Uterus (tissue), 4 donors: ENCODE measurements at places on chromosomes 12 and 14.

DNA sequence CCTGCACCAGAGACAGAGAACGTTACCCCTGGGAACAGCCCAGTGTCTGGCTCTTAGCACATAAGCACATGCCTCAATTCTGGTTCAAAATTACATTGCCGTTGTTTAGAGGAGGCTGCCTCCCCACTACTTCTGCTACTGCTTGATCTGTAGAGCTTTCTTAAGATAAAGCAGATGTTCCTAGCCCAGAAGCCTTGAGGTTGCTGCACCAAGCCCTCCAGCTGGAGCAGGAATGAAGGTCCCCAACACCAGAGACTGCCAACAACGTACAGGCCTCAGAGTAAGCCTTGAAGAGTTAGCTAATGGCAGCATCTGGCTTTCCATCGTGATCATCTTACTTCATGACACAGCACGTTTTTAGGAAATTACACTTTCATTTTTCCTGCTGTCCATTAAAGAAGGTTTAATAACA lies 34.7 kb upstream of the AMIGO2 start:
- no peak for DNase-seq

- DNase-seq = no peak
Observed at GRCh38 chr12:3259973-3260372, 182.8 kb downstream of the TSPAN9 start.

- no peak for DNase-seq
Observed at GRCh38 chr12:115979851-115980250, 297.6 kb downstream of the MED13L start.

DNA sequence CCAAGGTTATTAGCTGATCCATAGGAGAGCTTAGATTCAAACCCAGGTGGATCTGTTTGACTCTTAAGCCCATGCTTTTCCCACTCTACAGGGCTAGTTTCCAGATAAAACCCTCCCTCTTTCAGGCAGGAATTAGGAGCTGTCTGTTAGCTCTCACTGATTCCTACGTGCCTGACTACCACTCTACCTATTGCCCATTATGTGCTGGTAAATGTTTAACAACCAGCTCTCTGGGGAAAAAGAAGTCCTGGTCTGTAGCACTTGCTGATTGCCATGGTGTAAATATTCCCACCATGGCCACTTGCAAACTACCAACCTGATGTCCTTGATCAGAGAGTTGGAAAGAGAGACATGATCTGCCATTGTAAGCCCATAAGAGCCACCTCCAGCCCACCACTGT lies 65.5 kb upstream of the BDKRB2 start:
- no peak for DNase-seq

DNA sequence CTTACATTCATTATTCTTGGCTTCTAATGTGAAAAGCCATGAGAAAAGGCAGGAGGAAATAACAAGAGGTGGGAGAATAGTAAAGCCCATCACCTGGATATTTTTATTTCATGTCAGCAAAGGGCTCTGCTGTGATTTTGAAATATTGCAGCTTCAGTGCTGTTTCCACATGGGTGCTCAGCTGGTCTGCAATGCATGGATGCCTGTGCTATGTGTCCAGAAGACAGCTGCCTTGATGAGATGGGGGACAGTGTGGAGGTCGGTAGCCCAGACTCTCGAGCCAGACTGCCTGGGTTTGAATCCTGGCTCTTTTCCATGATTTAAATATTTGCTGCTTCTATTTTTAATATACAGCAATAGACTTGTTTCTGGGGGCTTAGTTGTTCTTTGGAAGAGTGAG lies 477.5 kb upstream of the GARIN6 start:
- no peak for DNase-seq

DNA sequence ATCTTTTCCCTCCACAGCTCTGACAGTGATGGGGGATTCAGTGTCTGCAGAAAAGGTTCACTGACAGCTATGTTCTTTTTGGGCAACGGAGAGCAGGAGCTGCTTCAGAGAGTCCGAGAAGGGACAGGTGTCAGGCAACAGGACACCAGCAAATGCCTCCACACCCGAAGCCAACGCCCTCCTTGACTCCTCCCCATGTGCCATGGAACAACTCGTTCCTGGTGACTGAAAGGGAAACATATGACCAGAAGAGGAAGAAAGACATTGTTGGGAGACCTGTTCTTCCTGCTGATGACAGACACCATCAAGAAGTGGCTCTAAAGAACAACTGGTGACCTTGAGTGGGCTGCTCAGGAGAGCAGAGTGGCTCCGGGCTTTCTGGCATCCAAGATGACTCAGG lies 172.3 kb upstream of the NOS1 start:
- no peak for DNase-seq

- no peak for DNase-seq
Observed at GRCh38 chr12:42076976-42077375, 67.7 kb downstream of the GXYLT1 start.

DNA sequence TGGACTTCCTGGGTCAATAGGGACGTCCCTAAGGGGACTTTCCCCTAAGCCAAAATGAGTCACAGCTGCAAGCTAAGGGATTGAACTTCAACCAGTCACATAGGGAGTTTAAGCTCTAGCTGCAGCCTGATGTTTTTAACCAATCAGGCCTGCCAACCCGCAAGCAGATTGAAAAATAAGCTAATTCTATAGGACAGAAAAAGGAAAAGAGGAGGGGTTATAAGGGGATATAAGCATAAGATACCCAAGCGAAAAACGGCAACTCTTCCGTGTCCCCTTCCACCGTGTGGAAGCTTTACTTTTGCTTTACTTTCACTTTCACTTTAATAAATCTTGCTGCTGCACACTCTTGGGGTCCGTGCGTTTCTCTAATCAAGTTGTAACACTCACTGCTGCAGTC lies 24.4 kb downstream of the ATP23 start:
- no peak for DNase-seq

- no peak for DNase-seq
Observed at GRCh38 chr12:39443929-39444209, 949 bp upstream of the KIF21A start.

DNA sequence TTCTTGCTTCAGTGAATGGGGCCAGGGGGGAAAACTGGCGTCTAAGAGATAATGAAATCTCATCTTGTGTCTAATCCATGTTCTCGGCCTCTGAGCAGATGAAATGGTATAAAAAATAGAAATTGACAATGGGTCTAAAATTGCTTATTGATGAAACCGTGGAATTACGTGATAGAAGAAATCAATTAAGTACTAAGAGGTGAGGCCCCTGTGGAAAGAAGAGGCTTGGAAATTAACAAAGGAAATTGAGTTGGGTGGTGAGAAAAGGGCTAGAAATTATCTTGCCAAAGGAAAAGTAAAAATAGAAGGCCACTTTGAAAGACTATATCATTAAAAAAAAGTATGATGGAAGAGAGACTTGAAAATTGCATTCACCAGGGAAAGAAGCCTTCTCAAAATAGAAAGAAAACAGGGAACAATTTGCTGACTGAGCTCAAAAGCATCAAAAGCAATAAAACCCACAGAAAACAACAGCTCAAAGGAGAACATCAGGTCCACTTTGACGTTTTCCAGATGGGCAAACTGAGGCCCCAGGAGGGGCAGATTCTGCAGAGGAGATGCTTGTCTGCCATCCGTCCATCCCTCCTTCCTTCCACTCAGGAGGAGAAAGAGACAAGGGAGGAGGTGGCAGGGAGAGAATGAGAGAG lies 226.1 kb upstream of the RTL1 start:
- no peak for DNase-seq

DNA sequence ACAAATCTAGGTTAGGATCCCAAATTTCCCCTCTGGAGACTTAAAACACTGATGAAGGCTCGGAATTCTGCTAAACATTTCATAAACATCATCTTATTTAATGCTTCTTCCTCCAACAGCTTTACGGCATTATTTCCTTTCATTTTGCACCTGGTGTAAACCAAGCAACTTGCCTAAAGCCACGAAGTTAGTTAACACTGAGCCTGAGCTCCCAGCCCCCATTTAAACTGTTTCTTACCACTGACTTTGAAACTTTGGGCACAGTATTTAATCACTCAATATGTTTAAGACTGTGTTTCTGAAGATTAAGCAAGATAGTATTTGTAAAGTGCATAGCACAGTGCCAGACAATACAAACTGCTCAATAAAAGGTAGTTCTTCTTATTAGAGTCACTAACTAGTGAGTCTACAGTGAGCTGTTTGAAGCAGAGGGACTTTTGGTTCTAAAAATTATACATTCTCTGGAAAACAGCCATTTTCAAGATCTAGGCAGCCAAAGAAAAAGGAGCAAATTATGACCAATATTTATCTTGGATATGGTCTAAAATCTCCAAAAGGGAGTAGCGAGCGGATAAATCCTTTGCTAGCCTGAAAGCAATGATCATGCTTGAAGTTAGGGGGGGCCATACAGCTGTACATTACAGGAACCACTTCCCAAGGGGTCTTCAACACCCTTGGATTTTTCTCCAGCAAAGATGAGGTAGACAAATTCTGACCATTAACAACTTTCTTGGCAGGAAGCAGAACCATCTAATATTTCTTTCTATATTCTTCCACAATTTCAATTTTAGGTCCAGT lies 4.0 kb downstream of the EGLN3 start:
- no peak for DNase-seq

- DNase-seq = no peak
Observed at GRCh38 chr14:84343656-84344055, 1186.3 kb upstream of the FLRT2 start.

- DNase-seq = no peak
Observed at GRCh38 chr12:123839826-123840225, 77.7 kb downstream of the DNAH10 start.

DNA sequence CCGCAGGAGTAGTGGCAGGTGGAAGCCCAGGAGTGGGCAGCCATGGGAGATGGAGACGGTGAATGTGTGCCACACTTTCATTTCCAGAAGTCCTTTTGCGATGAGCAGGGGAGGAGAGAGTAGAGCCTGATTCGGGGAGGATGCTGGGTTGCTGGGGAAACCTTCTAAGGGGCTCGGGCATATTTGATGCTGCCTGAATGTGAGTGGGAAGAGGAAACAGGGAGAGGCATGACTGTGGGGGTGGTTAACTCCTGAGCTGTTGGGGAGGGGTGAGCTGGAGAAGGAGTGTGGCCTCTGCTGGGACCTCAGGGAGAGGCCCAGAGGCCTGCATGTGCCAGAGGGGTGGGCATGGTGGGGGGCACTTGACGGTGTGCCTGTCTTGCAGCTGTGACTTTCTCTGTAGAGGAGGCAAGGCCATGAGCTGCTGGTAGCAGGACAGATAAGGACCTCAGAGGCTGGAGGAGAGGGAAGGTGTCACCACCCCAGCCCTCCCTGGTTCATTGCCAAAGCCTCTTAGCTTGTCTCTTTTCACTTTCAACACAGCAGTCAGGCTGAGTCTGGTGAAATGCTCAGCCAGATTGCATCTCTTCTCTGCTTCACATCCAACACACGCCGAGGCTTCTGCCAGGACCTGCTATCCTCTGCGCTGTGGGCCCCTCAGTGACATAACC lies 11.4 kb downstream of the GLT1D1 start:
- DNase-seq = peak; percentile 60

GRCh38 chr14:37262649-37263048 lies 64.9 kb downstream of the MIPOL1 start:
- DNase-seq = no peak

- no peak for DNase-seq
Observed at GRCh38 chr14:43147485-43147884, 1359.6 kb downstream of the FSCB start.

DNA sequence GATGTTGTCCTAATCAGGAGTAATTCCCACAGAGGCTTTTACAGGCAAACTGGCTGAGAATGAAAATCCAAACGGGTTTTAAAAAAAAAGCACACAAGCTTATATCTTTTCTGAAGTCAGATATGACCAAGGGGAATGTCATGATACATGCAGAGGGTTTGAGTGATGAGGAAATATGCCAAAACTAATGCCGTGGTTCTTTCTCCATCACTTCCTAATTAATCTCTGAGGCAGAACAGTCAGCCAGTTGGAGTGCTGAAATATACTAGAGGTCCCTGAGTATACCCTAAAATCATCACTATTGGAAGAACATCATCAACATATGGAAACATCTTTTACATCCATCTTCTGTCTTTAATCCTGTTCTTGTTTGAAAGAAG lies 160.8 kb upstream of the FAR2 start:
- DNase-seq = no peak

DNA sequence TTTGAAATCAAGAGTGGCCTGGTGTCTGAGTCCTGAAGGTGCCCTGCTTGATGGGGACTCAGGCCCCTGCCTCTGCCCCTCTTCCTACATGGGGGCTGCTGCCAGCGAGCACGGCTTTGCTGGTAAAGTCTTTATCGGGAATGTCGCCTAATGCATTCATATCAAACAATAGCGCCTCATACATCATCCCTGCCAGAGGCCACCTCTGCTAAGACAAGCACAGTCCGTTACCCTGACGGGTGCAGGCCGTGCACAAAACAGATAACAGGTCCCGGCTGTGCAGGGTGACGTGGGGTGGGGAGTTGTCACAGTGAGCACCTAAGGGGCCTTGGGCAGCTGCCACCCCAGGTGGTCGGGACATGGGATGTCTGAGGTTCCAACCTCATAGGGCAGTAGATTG lies 68.4 kb upstream of the FAM222A start:
- DNase-seq = no peak

DNA sequence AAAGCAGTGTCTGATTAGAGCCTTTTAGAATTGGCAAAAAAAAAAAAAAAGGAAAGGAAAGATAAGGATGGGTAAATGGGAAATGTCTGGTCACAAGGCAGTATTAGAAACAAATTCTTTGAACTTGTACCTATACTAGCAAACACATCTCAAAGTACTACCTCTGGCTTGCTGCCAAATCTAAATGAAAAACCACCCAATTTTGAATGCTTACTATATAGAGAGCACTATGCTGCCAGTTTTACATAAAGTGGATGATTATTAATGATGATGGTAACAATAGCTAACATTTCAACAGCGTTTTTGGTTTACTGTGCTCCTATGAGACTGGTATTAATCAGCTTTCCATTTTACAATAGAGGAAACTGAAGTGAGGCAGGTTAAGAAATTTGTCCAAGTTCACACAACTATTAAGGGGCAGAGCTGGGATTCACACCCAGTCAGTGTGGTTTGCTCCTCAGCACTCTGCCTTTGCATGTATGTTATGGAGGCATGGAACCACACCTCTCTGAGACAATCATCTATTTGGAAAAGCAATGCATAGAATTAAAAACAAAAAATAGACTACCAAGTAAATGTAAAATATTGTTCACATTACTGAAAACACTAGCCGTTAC lies 34.2 kb downstream of the ATP2B1 start:
- no peak for DNase-seq

GRCh38 chr12:68447797-68448260 lies 115.7 kb upstream of the MDM1 start:
- no peak for DNase-seq
